Activated gamma-delta T cell treated with anti-CD3 and anti-CD28 coated beads, Interleukin-2, amount 50 U/mL, for 16 hours (primary cell): ENCODE measurements at places on chromosomes 1 and 21.

DNA sequence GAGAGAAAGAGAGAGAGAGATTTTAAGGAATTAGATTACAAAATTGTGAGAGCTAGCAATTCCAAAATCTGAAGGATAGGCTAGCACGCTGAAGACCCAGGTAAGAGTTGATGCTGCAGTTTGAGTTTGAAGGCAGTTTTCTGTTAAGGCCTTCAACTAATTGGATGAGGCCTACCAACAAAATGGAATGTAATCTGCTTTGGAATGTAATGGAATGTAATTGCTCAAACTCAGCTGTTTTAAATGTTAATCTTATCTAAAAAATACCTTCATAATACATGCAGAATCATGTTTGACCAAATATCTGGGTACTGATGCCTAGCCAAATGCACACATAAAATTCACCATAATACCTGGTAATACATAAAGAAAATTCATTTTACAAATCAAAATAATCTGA is 976.1 kb downstream of the LTN1 start:
- no peak for DNase-seq

GRCh38 chr1:111436726-111437125 is 9.2 kb upstream of the OVGP1 start:
- no peak for DNase-seq

DNA sequence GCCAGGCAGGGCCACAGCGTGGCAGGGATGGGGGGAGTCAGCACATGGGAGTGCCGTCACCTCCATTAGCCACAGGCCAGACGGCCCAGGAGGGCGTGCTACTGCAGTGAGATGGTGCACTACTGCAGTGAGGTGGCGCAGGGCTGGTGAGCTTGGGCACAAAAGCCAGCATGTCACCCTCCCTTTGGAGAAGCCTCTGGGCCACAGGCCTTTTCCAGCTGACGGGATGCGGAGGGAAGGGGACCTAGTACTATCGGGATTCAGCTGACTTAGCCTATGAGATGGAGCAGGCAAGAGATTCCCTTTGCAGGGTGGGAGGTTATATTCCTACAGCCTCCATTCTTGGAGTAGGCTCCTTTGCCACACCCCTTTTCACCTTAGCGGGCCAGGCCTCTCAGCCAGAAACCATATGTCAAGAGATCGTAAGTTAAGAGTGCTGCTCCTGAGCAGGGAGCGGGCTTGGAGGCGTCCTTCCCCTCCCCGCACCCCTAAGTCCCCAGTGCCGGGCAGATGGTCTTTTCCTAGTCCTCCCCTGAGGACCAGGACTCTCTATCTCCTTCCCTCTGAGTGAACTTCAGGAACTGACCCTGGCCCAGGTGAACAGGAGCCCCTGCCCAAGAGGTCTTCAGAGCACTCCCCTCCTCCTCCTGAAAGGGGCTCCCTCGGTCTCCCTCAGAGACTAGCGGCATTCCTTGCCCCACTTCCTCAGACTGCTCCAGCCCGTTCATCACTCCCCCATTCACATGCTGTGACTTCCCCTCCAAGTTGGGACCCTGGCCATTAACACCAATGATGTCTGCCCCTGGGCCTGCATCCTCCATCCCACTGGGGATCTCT is 8.2 kb downstream of the NES start:
- DNase-seq, result no peak

- DNase-seq, result no peak
These were observed 2.3 kb upstream of the CD55 start for GRCh38 chr1:207319199-207319598.

GRCh38 chr21:37971390-37971950 is 55.2 kb upstream of the KCNJ6 start:
- no peak for DNase-seq

DNA sequence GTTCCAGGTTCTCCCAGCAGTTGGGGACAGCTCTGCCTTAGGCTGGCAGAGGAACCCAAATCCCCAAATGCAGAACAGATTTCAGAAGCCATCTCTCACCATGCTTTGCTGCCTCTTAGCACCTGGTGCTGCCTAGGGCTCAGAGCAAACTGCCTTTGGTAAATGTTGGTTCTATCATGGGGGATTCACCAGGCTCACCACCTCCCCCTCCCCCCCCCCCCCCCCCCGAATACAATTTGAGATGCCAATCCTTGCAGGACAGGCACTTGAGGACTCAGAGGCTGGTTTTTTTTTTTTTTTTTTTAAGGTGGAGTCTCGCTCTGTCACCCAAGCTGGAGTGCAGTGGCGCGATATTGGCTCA is 447 bp upstream of the PAQR6 start:
- DNase-seq, result no peak

DNA sequence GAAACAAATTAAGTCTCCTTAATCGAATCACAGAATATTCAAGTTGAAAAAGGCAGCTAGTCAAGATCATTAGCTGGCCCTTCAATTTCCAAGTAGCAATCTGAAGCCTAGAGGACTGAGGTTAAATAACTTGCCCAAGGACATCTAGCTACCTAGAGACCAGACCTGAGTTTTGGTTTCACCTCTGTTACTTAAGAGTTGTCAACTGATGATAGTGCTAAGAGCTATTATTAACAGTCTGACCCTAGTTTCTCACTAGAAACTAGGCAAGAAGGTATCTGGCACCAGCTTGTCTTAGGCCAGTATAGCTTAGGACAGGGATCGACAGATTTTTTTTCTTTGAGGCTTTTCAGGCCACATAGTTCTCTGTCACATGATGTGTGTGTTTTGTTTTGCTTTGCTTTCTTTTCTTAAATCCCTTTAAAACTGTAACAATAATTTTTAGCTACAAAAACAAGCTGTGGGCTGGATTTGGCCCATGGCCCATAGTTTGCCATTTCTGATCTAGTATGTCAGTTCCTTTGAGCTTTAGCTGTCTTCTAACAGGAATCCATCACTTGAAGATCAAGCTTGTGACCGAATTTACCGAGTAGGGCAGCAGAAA is 23.2 kb downstream of the TRIM45 start:
- no peak for DNase-seq

GRCh38 chr1:108010581-108010980 is 45.6 kb upstream of the VAV3 start:
- no peak for DNase-seq

DNA sequence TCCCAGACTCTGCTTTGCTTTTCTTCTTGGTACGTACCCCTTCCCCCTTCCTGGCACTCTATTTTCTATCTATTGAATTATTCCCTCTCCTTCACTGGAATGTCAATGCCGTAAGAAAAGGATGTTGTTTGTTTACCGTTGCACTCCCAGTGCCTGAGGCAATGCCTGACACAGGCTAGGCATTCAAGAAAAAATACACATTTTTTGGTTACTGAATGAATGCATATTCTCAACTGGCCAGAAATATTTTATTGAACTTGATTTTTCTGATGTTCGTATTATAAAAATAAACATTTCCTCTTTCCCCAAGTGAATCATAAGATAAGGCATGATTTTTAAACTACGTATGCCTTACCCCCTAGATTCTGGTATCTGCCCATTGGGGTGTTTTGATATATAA is 41.2 kb downstream of the GNG12 start:
- DNase-seq, result no peak

- no peak for DNase-seq
These were observed 10.1 kb downstream of the IL12RB2 start for GRCh38 chr1:67317803-67318202.
